ENCODE measurements at places on chromosomes 2 and 18.

DNA sequence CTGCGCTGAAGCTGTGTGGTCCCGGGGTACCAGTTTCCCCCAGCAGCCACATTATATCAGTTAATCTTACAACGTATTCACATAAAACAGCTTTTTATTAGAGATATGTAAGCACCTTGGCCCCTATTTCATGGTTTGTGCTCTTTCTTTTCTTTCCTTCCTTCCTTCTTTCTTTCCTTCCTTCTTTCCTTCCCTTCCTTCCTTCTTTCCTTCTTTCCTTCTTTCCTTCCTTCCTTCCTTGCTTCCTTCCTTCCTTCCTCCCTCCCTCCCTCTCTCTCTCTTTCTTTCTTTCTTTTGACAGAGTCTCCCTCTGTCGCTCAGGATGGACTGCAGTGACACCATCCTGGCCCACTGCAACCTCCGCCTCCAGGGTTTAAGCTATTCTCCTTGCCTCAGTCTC, 3.7 kb upstream of the METAP1D start:
- no peak for DNase-seq

GRCh38 chr18:3478262-3478978, 28.4 kb downstream of the TGIF1 start:
- DNase-seq = no peak

GRCh38 chr2:129404000-129404685, 575.3 kb upstream of the RAB6C start:
- DNase-seq = no peak

GRCh38 chr2:234476766-234477165, 20.1 kb downstream of the ARL4C start:
- DNase-seq = no peak

GRCh38 chr18:60389314-60389713, 16.7 kb upstream of the MC4R start:
- no peak for DNase-seq

- DNase-seq = no peak
Observed at GRCh38 chr2:33903701-33904100, 304.6 kb upstream of the FAM98A start.

DNA sequence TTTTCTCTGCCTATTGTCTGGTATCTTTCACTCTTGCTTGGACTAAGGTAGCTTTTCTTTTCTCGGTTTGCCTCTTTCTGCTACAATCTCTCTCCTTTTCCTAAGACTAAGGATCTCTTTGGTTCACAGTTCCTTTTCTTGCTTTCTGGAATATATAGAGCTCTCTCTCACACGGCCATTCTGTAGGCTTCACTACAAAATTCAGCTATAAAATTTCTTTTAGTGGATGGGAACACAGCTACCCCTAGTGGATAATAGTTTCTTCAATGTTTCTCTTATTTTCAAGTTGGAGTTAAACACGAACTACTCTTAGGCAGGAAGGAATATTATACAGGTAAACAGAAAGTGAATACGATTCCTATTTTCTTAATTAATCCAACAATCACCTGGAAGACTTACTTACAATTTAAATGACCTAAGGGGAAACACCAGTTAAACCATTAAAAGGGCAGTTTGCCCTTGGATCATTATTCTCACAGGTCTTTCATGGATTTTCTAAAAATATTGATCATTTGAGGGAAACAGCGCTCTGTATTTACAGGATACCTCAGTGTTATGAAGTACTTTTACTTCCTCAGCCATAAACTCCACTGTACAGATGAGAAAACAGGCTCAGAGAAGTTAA, 140.5 kb downstream of the LRP2 start:
- no peak for DNase-seq

Data from cortex of kidney (tissue), 1 donor.